Placental epithelial cell (primary cell): ENCODE measurements at places on chromosomes 5 and 9. TPM values are rescaled to one million over a fixed set of nuclear protein-coding genes. Genes with fewer than 3 reads are reported as not detected.

The LHX3 gene
- not detected in 2 replicates for total RNA-seq

The NRG2 gene
- 0.22 TPM in 1 of 2 replicates, not detected in the other for total RNA-seq

The TMEM250 gene
- total RNA-seq: 38.1 and 61.1 TPM in 2 replicates

The ZBTB6 gene
- total RNA-seq: 10.6 and 16.2 TPM in 2 replicates

The ARL14EPL gene
- total RNA-seq: not detected in 2 replicates

The STX17 gene
- 23.4 and 23.9 TPM in 2 replicates for total RNA-seq

The CAMK4 gene
- 1.1 and 3.1 TPM in 2 replicates for total RNA-seq

The PCDHGA2 gene
- 0.43 and 1.2 TPM in 2 replicates for total RNA-seq

The PCDHGA8 gene
- total RNA-seq: 1.2 and 3.5 TPM in 2 replicates

The FCN2 gene
- total RNA-seq: not detected in 2 replicates

The UBE2QL1 gene
- total RNA-seq: not detected in 2 replicates

The KLHL3 gene
- 1.6 and 4.3 TPM in 2 replicates for total RNA-seq

The DMRTA1 gene
- 0.79 and 1.1 TPM in 2 replicates for total RNA-seq

The AUH gene
- total RNA-seq: 16.1 and 25.1 TPM in 2 replicates

The ESM1 gene
- 0.22 TPM in 1 of 2 replicates, not detected in the other for total RNA-seq

The OLFM1 gene
- 0.39 and 1.2 TPM in 2 replicates for total RNA-seq

The ZBTB5 gene
- 20.0 and 24.0 TPM in 2 replicates for total RNA-seq

The LCP2 gene
- total RNA-seq: not detected in 2 replicates

The OR1Q1 gene
- total RNA-seq: not detected in 2 replicates

The CDHR2 gene
- total RNA-seq: not detected in 2 replicates

The GNAQ gene
- total RNA-seq: 90.7 and 116 TPM in 2 replicates

The DNM1 gene
- 5.6 and 33.4 TPM in 2 replicates for total RNA-seq

The LRRC26 gene
- not detected in 2 replicates for total RNA-seq

The EGFLAM gene
- 1.4 and 1.6 TPM in 2 replicates for total RNA-seq

The POLE3 gene
- 30.6 and 39.4 TPM in 2 replicates for total RNA-seq

The IL4 gene
- not detected in 2 replicates for total RNA-seq
